ENCODE measurements at places on chromosomes 6 and 20. TPM values are rescaled to one million over a fixed set of nuclear protein-coding genes. Genes with fewer than 3 reads are reported as not detected.
A peak's percentile ranks its signal among the peaks of the same experiment; 100 is the strongest.

The OPRM1 gene
- not detected for polyA plus RNA-seq

The UBE2J1 gene
- 12.7 TPM for polyA plus RNA-seq

The CBLN4 gene
- polyA plus RNA-seq = not detected

The NMBR gene
- polyA plus RNA-seq = not detected

The TP53TG5 gene
- not detected for polyA plus RNA-seq

The PAX1 gene
- not detected for polyA plus RNA-seq

The MEI4 gene
- polyA plus RNA-seq = not detected

The SLC22A1 gene
- polyA plus RNA-seq = 1.6 TPM

The IL20RA gene
- not detected for polyA plus RNA-seq

The HCK gene
- polyA plus RNA-seq = not detected

DNA sequence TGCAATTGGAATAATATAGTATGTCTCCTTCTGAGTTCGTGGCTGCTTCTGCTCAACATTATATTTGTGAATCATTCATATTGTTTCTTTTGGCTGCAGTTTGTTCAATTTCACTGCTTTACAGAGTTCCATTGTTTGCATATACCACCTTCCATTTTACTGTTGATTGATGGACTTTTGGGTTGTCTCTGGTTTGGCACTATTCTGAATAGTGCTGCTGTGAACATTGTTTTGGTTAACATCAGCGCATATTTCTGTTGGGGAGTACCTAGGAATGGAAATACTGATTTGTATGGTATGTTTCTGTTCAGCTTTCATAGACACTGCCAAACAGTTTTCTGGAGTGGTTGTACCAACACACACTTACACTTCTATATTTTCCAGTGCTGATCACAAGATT lies 46.9 kb downstream of the UST start:
- no peak for DNase-seq

DNA sequence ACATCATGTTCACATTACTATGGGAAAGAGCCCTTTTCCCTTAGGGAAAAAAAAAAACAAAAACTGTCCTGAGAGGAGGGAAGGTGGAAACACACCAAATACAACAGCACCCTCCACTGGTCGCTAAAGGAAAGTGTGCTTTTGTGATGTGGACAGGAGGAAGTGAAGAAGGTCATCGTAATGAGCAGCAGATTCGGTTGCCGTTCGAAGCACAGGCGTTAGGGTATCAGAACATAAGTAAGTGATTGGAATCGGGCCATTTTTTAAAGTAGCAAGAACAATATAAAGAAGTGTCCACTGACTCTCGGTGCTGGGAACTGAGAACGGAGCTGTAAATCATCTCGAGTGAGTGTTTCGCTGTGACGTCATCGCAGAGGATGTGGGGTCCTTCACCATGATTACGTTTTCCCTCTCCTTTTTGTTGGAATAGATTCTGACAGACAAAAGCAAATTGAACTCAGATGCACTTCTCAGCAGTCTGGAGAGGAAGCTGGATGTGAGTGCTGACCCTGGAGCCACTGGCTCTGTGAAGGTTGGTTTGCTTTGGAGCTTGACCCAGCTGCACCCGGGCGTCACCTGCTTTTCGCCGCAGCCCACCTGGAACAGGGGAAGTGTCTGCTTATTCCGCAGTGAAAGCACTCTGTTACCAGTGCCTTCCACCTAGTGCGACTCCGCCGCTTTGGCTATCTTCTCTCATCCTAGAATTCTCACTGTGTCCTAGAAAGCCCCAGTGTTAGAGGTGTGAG lies 203.6 kb upstream of the GMDS start:
- peak; percentile 75 for DNase-seq

DNA sequence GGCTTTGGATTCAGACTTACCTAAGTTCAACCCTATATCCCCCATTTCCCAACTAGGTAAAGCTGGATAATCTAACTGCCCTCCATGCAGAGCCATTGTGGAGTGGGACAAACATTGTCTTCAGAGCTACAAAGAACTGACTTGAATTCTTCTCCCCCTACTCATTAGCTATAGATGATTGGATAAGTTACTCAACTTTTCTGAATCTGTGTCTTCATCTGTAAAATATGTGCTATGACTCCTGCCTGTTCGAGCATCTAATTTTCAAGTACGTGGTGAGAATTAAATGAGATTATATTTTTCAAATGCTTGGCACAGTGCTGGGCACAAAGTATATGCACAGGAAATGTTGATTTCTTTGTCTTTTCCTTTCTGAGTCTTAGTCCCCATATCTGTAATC lies 240.3 kb upstream of the TCF21 start:
- no peak for DNase-seq

GRCh38 chr6:71766796-71767195 lies 119.6 kb upstream of the RIMS1 start:
- no peak for DNase-seq

DNA sequence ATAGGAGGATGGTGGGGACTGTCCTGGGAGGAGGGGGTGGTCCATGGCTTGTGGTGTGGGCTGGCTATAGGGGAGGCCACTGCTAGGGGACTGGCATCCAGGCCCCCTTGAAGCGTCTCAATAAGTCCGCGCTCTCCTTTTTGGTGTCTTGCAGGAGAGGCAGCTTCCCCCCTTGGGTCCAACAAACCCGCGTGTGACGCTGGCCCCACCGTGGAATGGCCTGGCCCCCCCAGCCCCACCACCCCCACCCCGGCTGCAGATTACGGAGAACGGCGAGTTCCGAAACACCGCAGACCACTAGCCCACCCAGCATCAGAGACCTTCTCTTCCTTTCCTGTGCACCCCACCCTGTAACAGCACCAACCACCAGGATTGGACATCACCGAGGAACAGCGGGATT lies 2.8 kb upstream of the ZBTB9 start:
- DNase-seq = no peak

GRCh38 chr6:40774932-40775331 lies 187.8 kb upstream of the LRFN2 start:
- peak; percentile 5 for DNase-seq

GRCh38 chr6:31450751-31451150 lies 47.2 kb upstream of the MICB start:
- DNase-seq = no peak

- DNase-seq = no peak
These were observed 111.3 kb downstream of the BANF2 start for GRCh38 chr20:17810847-17811627.

DNA sequence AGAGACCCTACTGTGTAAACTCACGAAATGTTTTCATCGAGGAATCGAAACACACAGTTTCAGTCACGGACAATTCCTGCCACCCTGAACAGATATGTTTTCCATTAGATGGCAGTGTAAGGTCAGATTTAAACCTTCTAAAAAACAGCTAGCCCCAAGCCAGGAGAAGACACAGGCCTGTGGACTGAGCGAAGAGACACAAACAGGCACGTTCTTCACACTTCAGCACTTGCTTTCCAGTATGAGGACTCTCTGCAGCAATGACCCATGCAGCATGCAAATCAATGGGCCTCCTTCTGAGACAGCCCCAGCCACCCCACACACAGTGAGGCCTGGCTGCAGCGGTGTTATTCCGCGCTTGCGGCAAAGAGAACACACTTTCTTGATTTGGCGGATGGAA lies 31.9 kb downstream of the HUS1B start:
- DNase-seq = peak; percentile 18

- DNase-seq = no peak
These were observed 12.3 kb downstream of the SLC17A2 start for GRCh38 chr6:25918083-25918683.

DNA sequence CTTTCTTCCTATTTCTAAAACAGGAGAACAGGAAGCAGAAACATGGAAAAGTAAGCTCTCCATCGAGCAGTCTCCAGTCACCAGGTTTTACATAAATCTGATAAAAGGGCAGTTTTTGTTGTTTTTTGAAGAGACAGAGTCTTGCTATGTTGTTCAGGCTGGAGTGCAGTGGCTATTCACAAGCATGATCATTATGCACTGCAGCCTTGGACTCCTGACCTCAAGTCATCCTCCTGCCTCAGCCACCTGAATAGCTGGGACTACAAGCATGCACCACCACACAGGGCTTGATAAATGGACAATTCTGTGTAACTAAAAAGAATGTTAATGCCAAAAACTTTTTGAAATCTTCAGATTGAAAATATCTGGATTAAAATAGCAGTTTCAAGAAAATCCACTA lies 23.8 kb downstream of the SAMHD1 start:
- DNase-seq = no peak

DNA sequence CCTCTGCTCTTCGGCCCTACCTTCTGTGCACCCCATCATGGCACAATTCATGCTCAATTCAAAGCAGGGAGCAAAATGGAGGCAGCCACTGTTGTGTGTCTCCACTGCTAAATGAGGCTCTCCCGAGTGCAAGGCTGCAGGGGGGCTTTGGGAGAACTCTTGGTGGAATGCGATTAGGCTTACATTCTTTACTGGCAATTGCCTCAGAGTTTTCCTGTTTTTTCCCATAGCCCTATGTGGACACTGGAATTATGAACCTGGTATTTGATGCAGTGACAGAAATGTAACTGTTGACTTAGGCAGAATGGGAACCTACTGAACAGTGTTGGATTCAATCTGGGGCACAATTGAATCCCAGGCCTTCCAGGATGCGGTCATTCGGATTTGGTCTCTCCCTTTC lies 187.9 kb upstream of the GMDS start:
- no peak for DNase-seq

DNA sequence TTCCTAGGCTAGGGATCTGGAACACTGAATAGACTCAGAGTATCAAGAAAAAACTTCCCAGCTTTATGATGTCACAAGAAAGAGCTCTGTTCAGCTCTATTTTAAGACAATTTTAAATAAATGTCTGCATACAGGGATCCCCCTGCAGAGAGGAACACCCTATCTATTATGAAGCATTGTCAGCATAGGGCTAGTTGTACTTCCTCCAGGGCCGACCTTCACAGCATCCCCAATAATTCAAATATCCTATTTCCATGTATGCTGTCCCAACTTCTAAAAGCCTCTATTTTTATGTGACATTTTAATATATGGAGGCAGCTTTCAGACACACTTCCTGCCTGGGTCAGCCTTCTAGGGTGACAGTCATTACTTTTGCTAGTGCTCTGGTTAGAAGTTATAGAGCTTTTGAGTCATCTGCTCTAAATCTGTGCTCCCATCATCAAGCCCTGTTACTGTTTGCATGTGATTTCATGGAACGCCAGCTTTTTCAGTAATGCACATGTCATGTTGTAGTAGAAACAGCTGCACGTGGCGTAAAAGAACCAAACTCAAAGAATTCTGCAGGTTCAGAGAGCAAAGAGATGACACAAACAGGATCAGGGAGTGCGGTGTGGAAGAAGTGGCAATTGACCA lies 189.2 kb downstream of the ADGB start:
- no peak for DNase-seq

DNA sequence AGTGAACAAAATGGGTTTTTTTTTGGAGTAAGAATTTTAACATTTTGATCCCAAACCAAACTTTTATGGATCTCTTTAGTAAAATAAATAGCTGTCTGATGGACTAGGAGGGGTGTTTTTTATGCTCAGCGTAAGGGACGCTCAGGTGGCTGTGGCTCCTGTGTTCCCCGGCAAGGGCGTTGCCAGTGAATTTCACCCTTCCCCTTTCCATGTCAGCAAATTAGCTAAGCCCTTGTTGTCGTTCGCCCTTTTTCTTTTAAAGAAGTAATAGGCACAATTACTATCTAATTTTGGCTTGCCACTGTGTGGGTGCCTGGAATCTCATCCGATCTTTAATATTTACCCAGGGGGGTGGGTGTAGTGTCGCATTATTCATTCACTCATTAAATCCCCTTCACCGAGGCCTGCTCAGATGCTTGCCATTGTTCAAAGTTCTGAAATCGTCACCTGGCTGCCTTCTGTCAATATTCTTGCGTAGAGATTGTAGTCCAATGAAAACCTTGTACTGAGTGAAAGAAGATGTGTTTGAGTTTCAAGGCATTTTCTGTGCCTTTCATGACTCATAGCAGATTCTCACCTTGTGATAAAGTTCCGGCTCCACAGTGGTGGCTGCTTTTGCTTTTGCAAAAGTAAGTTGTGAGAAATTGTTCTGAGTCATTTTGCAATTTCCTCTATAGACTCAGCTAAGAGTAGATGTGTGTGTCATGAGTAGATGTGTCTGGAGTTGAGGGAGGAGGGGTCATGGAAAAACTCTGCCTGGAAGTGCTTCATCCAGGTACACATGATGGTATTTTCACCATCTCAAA lies 40.0 kb upstream of the CLDN20 start:
- no peak for DNase-seq

DNA sequence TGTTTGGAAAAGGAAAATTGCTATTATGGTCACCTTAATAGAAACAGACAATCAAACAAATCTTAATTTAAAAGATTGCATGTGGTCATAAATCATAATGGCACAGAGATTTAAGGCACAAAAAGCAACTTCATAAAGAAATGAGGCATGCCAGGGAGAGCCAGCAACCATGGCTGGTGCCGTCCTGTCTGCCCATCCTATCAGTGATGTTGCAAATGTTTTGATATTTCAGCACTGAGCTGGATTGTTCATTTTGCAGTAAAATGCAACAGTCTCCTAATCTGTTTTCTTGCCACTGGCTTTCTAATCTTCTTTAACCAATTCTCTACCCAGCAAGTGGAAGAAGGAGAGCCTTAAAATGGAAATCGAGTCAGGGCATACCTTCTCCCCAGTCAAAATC lies 249.8 kb downstream of the SAMD5 start:
- no peak for DNase-seq

DNA sequence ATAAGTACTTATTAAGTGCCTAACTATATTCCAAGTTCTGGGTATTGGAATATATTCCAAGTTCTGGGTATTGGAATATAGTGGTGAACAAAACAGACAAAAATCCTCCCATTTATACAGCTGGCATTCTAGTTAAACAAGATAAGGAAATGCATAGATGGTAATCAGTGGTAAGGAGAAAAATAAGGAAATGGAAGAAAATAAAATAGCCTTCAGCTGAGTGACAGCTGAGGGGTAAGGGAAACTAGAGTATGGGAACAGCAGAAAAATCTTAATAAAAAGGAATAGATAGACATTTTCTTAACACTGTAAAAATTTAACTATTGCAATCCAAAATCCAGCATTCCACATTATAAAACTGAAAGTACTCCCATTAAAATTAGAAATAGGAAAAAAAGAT lies 17.2 kb upstream of the WFDC10A start:
- DNase-seq = no peak

GRCh38 chr20:59451066-59451630 lies 150.7 kb downstream of the EDN3 start:
- no peak for DNase-seq

DNA sequence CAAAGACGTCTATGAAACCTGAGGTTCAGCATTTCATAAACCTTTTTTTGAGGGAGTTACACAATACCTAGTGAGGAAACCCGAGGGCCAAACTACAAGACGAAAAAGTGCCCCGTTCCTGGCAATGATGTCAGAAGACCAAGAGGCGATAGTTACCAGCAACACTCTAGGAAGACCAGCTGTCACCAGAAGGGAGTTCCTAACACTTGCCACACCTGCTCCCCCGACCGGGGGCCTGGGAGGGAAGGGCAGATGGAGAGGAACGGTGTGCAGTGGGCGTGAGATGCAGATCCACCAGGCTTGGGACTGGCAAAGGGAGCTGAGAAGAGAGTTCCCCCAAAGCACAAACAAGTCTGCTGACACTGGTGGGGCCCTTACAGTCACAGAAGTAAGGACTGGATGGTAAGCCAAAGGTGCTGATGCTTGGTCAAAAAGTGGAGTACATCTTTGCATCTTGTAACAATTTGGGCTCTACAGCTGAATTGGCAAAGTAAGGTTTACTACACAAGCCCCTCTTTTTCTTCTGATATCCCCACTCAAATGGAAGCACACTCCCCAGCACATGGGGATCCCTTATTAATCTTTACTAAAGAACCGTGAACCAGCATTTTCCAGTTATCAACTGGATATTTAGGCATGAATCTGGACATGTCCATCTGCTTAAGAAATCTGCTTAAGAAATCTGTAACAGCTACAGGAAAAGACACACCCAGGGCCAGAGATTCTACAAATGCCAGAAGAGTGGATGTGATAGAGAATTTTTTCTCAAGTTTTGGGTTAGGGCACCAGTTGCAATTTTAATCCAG lies 38.5 kb downstream of the PANK2 start:
- no peak for DNase-seq
